ENCODE measurements at places on chromosomes 7 and 10.

DNA sequence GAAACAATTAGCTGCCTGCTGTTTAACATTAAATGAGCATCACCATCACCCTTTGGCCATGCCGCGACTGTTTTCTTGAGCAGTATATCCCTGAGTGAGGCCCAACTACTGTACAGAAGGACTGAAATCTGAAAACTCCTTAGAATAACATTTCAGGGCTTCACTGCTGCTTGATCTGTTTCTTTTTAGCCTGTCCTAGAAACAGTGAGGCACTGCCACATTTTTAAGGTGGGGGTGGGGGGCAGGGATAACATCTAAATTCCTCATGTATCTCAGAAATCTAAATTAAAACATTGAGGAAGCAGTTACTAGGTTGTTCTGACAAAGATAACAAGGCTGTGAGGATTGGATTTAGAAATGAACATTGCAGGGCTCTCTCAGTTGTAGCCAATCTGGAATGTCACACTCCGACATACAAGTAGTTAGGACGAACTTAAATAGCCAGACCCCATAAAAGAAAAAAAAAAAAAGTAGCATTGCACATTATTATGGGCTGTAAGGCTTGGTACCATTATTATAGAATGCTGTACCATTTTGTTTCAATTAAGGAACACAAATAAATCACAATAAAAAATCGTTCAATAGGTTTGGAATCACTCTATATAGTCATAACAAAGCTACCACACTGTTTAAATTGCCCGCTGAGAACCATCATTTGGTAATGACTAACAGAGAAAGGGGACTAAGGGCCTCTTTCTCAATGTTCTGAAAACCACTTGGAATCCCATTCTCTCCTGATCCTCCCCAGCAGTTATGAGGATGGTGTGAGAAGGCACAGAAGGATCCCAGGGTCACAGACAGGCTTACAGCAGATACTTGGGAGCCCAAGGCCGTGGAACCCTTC lies 256.1 kb downstream of the INHBA start:
- DNase-seq, result peak; percentile 35

GRCh38 chr7:8511855-8512254 lies 78.4 kb downstream of the NXPH1 start:
- no peak for DNase-seq

GRCh38 chr7:65951837-65952578 lies 30.0 kb downstream of the GUSB start:
- no peak for DNase-seq

DNA sequence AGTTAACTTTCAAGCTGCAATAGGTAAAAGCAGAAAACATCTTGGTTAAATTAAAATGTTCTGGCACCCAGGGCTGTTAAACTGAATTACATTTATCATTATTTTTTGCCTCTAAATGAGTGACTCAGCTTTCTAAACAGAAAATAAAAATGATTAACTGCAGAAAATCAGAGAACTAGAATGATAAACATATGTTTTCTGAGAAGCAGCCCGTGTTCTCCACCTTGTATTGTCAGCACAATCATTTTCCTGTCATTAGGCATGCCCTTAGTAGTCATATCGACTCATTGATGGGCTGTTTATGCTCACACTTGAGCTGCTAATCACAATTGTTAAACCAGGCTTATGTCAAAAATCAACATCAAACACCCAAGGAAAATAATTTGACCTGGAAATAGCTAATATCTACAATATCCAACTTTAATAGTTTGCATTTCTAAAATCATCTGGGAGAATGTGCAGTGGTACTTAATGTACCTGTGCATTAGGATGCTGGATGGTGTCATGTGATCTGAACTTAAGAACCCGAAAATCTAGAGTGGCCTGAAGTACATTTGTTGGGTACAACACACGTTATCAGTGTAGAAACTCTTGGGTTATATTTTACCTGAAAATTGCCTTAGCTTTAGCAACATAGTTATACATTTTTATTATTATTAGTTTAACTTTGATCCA lies 2.3 kb downstream of the MDFIC start:
- peak; percentile 26 for DNase-seq

DNA sequence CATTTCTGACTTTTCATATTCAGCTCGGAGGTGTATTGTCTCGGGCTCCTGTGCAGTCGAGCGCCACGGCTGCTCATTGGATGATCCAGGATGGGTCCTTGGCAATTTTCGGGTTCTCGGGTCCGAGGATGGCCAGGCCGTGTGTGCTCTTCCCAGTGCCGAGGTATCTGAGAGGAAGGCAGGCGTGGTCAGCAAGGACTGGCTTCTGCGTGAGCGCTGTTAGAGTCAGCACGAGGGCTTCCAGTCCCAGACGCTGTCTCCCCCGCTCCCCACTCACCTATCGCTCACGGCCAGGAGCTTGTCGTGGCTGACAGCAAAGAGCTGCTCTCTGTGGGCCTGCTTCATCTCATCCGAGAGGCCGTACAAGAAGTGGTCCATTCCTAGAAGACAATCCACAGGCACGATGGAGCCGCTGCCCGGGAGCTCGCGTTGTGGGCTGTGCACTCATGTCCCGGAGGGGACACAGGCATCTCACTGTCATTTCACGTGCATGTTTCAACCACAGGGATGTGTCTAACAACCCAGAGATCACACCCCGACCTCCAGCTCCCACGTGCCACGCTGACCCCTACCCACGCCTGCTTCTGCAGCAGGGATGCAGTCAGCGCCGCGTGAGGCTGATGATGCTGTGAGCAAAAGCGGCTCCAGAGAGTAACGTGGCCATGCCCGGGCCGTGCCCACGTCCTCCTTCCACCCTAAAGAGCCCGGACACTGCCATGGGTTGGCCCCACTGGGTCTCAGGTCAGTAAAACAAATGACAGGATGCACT lies 34.4 kb downstream of the PITRM1 start:
- no peak for DNase-seq

GRCh38 chr10:5688587-5688986 lies 3.9 kb downstream of the TASOR2 start:
- DNase-seq, result no peak

- peak; percentile 87 for DNase-seq
Measured at GRCh38 chr10:58384999-58385783, at the start of gene TFAM. Gene TFAM, plus strand, starts transcription at chr10:58385410. Its CDS starts 138 bp downstream, at chr10:58385548.

- peak; percentile 24 for DNase-seq
Measured at GRCh38 chr7:157271315-157271990, 65.4 kb upstream of the DNAJB6 start.

- DNase-seq, result no peak
Measured at GRCh38 chr10:123835575-123835974, 56.0 kb downstream of the CPXM2 start.

GRCh38 chr10:33234831-33235237 lies 99.6 kb downstream of the NRP1 start:
- peak; percentile 70 for DNase-seq
